ENCODE measurements at places on chromosomes 5 and 9. TPM values are rescaled to one million over a fixed set of nuclear protein-coding genes. Genes with fewer than 3 reads are reported as not detected.

The CCDC192 gene
- total RNA-seq: not detected

DNA sequence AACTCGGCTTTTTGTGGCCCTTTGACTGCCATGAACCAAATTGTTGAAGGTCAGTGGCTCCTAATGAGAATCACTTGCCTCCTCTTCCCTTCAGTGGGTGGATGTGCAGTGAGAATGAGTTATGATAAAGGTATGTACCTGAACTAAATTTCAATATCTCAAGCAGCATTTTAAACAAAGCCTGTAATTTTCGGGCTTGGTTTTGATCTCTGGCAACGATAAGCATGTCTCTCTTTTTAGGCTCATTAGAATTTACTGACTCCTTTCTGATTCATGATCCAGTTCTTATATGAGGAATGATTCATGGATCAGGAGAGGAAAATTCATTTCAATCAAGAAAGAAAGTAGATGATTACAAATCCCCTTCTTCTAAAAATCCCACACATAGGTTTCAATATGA, 305.5 kb downstream of the ARRDC3 start:
- H3K36me3 ChIP-seq: no peaks in the 10 kb centered on the region
- no peak overlapping the region for H3K4me3 ChIP-seq
- peaks cover 5% of the 10 kb centered on the region for H3K4me1 ChIP-seq
- no peaks in the 10 kb centered on the region for H3K27me3 ChIP-seq

- peaks cover 19% of the 10 kb centered on the region for H3K4me1 ChIP-seq
- no peaks in the 10 kb centered on the region for H3K27me3 ChIP-seq
- H3K27ac ChIP-seq: no peak overlapping the region
- H3K4me3 ChIP-seq: no peak overlapping the region
Observed at GRCh38 chr9:130242270-130243014, 23.1 kb upstream of the HMCN2 start.

DNA sequence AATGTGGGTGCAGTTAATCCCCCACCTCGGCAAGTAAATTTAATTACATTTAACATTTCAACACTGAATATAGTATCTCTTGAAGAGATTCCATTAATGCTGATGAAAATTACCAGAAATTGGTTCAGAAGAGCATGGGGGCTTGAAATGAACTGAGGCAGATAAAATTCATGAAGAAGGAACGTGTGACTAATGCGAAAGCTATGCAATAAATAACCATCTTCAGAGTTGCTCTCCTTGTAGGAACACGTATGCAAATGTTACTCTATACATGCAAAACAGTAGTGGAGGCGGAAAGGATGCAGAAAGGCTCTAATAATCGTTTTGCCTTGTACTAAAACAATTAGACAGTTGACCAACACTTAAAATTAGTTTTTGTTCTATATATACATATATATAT, 320.2 kb downstream of the CTNND2 start:
- H3K4me1 ChIP-seq: no peaks in the 10 kb centered on the region
- no peak overlapping the region for H3K27ac ChIP-seq
- H3K4me3 ChIP-seq: no peak overlapping the region
- H3K36me3 ChIP-seq: no peaks in the 10 kb centered on the region
- H3K27me3 ChIP-seq: no peaks in the 10 kb centered on the region
- no peak for DNase-seq

The LHX2 gene
- total RNA-seq: 10.3 TPM

DNA sequence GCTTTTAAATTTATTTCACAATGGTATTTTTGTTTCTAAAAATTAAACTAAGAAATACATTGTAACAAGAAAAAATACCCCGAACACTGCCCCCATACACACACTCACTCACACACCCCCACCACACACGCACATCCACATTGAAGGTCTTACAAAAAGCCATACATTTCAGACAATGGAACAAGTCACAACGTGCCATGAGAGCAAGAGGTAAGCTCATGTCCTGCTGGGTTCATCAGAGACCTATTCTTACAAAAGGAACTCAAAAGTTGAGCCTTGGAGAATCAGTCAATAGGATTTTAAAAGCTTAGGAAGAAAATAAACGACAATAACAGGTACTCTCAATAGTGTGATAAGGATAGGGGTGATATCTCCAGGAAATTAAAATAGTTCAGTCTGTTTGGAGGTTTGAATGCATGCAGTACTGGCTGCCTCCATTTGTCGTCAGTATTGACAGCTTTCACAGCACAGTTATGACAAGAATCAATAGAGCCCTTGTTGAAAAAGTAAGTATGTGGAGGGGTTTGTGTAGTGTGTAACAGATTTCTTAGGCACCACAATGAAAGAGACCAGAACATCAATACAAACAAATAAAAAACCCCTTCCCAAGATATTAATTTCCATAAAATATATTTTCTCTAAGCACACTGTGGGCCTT, 1826.2 kb upstream of the CDH6 start:
- no peak overlapping the region for H3K4me3 ChIP-seq
- no peaks in the 10 kb centered on the region for H3K36me3 ChIP-seq
- no peaks in the 10 kb centered on the region for H3K27me3 ChIP-seq

The SNCAIP gene
- total RNA-seq: 0.31 TPM

GRCh38 chr9:107874591-107875369, 385.2 kb upstream of the KLF4 start:
- no peak for DNase-seq
- H3K4me3 ChIP-seq: no peak overlapping the region
- no peaks in the 10 kb centered on the region for H3K27me3 ChIP-seq
- H3K27ac ChIP-seq: no peak overlapping the region

The SPINK13 gene
- not detected for total RNA-seq

The IFNB1 gene
- not detected for total RNA-seq

DNA sequence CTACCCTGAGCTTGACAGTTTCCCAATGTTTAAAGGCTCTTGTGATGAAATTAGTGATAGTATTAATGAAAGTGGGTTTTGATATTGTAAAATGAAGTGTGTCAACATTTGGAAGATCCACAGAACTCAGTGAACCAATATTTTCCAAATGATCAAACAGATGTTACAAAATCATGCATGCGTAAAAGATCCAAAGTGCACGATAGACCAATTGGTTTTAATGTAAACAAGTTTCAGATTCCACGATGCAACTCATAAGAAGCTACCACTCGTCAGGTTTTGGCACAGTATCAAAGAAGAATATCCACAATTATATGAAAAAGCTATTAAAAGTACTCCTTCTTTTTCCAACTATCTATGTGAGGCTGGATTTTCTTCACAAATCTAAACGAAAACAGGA, 82.3 kb downstream of the SLC38A9 start:
- no peak overlapping the region for H3K4me3 ChIP-seq
- H3K36me3 ChIP-seq: no peaks in the 10 kb centered on the region
- no peak overlapping the region for H3K27ac ChIP-seq
- no peaks in the 10 kb centered on the region for H3K27me3 ChIP-seq
- DNase-seq: no peak
- no peaks in the 10 kb centered on the region for H3K4me1 ChIP-seq

DNA sequence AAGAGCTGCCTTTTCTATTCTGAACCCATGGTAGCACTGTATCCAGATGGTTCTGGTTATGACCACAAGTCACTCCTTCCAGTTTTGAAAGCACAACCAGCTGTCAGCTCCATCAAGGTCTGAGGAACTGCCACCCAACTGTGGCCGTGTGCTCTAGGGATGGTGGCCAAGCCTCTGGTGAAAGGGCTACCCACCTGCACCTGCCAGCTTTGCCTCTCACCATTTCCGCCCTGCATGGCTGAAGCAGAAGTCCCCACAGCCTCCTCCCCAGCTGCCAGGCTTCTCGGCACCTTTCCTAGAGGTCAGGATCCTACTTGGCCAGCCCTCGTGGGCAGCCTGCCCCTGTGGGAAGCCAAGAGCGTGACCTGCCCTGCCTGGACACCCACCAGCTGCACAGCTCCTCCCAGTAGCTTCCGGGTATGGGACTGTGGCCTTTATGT, 16.8 kb downstream of the SEMA5A start:
- DNase-seq: no peak
- H3K4me1 ChIP-seq: no peaks in the 10 kb centered on the region
- H3K4me3 ChIP-seq: no peak overlapping the region
- no peaks in the 10 kb centered on the region for H3K36me3 ChIP-seq

The SELENOP gene
- total RNA-seq: 0.95 TPM

DNA sequence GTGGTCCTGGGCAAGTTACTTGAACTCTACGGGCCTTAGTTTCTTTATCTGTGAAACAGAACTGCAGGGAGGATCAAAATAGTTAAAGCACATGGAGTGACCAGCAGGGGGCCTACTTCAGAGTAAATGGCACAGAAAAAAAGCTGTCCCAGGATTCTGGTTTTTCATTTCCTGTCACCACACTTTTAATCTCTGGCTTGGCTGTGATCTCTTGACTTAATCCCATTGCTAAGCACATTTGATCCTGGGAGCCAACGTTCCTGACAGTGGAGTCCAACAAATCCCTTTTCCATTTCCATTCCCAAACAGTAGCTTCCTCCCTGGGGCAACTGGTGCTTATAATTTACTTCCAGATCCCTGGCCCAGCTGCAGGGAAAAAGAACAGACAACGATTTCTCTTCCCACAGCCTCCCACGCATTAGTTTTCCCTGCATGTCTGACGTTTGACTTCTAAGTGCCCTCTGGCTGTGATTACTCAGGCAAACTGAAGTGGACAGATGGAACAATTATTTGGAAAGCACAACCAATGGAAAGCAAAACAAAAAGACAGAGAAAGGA, 136.5 kb upstream of the STK32A start:
- H3K36me3 ChIP-seq: no peaks in the 10 kb centered on the region
- H3K27me3 ChIP-seq: no peaks in the 10 kb centered on the region
- no peak for DNase-seq
- no peak overlapping the region for H3K4me3 ChIP-seq
- H3K27ac ChIP-seq: no peak overlapping the region

DNA sequence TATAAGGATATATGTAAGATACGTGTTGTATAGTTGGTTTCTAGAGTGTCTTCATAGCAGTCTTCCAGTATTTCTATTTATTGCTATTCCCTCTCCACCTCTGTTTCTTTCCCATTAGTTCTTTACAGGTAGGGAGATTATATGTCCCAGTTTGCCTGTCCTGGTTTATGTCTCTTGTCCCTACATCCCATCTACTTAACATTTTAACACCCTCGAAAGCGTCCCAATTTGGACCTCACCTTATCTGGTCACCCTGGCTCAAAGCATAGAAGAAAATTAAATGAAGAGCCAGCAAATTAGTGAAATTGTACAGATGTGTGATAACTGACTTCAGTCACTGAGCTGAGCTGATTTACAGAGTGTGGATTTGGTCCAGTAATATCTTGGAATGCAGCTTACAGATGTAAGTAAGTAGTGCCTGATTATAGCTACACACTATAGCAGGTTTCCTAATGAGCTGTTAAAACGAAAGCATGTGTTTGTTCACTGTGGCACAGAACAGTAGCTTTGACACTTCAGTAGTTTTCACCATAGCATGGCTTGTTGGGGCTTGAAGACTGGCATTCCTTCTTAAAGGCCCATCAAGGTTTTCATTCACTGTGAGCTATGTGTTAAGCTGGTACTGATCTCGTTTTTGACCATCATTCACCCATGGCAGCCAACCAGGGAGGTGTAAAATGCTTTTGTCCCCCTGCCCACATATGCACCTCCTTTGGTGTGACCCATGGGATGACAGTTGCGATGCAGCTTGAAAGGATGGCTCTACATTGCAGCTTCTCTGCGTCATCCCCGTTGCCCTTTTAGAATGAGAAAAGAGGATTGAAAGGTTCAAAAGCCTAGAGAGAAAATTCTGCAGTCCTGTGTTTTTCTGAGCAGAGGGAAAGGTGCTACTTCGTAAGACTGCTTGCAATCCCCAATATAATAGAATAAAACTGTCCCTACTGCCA, 192.1 kb upstream of the DMRT1 start:
- H3K27ac ChIP-seq: no peak overlapping the region
- no peak overlapping the region for H3K4me3 ChIP-seq
- H3K27me3 ChIP-seq: no peaks in the 10 kb centered on the region
- no peak for DNase-seq

The LTC4S gene
- 2.0 TPM for total RNA-seq

The GPRIN1 gene
- 16.3 TPM for total RNA-seq

The TMEM141 gene
- 31.1 TPM for total RNA-seq

GRCh38 chr9:123447934-123448646, 92.1 kb downstream of the CRB2 start:
- DNase-seq: no peak
- no peak overlapping the region for H3K27ac ChIP-seq
- no peaks in the 10 kb centered on the region for H3K4me1 ChIP-seq
- no peaks in the 10 kb centered on the region for H3K27me3 ChIP-seq

GRCh38 chr9:109020581-109021511, 7.5 kb upstream of the CTNNAL1 start:
- H3K27me3 ChIP-seq: no peaks in the 10 kb centered on the region
- no peak overlapping the region for H3K27ac ChIP-seq
- H3K36me3 ChIP-seq: peaks cover 2% of the 10 kb centered on the region
- no peak overlapping the region for H3K4me3 ChIP-seq
- H3K4me1 ChIP-seq: peaks cover 13% of the 10 kb centered on the region

DNA sequence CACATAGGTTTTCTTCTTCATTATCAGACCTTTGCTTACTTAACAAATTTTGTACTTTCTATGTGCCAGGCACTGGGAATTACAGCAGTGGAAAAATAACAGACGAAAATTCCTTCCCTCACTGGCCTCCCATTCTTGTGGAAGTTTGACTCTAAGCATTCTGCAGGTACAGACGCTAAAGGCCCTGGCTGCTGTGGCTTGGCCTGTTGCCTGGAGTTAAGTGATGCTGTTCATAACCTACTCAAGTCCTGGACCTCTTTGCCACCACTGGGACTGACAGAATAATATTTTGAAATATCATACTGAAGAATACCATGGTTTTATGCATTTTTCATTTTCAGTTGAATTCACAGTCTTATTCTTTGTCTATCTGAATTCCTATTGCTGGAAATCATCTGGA, 97.3 kb upstream of the SPATA31C2 start:
- no peaks in the 10 kb centered on the region for H3K27me3 ChIP-seq
- DNase-seq: no peak
- no peaks in the 10 kb centered on the region for H3K36me3 ChIP-seq
- H3K4me3 ChIP-seq: no peak overlapping the region
- H3K4me1 ChIP-seq: no peaks in the 10 kb centered on the region
- H3K27ac ChIP-seq: no peak overlapping the region

DNA sequence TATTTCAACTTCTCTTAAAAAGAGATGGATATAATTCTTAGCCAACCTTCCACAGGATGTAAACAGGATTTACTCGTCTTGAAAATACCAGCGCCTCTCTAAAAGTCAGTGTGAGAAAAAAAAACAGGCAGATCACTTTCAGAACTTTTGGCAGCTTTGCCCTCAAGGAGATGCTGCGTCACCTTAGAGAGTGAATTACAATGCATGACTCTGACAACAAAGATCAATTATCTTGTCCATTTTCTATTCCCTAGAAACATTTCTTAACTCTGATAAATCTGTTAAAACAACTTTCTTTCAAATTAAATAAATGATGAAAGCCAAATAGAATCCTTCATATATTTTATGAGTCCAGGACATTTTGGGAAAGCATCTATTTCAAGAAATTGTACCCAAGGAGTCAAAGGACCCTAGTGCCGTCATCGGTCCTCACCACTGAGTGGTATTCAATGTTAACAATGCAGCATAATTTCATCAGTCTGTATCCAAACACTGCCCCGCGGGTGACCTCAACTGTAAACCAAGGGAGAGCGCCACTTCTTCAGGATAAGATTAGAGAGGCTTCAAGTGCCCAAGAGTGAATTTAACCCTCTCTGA, 536.0 kb downstream of the PDE4D start:
- no peak for DNase-seq
- no peaks in the 10 kb centered on the region for H3K36me3 ChIP-seq
- H3K27me3 ChIP-seq: no peaks in the 10 kb centered on the region
- no peak overlapping the region for H3K4me3 ChIP-seq
- no peaks in the 10 kb centered on the region for H3K4me1 ChIP-seq

Measured in GM12878 (cell line).